ENCODE measurements at places on chromosomes 5 and 9. TPM values are rescaled to one million over a fixed set of nuclear protein-coding genes. Genes with fewer than 3 reads are reported as not detected.

GRCh38 chr5:11903614-11904264 is 507 bp downstream of the CTNND2 start:
- H3K4me1 ChIP-seq: no peaks in the 10 kb centered on the region
- H3K27me3 ChIP-seq: peaks cover 39% of the 10 kb centered on the region
- no peak overlapping the region for H3K27ac ChIP-seq

- H3K4me3 ChIP-seq: peak overlapping the region; percentile 99
- peaks cover 39% of the 10 kb centered on the region for H3K4me1 ChIP-seq
- no peak for DNase-seq
- peaks cover 4% of the 10 kb centered on the region for H3K27me3 ChIP-seq
- H3K36me3 ChIP-seq: no peaks in the 10 kb centered on the region
- H3K27ac ChIP-seq: peak overlapping the region; percentile 94
These were observed 784 bp upstream of the MSANTD3 start for GRCh38 chr9:100426189-100426529.

DNA sequence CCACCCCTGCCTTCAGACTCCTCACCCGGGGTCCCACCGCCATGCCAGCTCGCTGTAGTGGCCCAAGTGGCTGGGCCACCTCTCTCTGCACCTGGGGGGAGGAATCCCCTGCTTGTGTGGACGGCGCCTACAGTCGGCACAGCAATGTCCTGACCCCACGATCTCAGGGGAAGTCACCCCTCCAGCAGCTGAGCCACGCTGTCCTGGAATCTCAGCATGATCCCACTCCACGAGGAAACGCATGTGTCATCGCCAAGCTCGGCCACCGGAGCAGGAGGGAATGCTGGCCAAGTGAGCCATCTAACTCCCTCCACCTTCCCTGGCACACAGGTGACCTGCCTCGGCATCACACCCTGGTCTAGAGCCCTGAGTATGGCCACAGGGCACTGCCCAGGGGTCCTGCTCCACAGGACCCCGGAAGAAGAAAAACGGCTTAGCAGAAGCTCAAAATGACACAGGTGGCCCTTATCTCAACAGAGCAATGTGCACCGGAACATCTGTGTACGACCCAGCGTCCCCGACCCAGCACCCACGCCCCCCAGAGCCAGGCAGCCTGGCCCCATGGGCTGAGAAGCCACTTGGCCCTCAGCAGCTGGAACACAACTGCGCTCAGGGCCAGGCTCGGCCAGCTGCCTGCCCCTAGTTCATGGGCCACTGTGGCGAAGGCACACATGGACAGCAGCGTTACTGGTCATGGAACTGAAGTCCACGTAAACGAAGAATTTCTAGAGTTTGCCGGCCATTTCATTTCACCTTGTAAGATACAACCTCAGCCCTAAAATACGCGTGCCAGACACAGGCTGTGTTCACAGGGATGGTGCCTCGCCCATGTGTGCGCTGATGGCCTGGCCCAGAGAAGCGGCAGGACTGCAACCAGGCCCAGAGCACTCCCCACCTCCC is 23.4 kb upstream of the CAMSAP1 start:
- peaks cover 40% of the 10 kb centered on the region for H3K36me3 ChIP-seq
- H3K4me3 ChIP-seq: no peak overlapping the region
- no peaks in the 10 kb centered on the region for H3K4me1 ChIP-seq
- H3K27me3 ChIP-seq: no peaks in the 10 kb centered on the region
- no peak overlapping the region for H3K27ac ChIP-seq

DNA sequence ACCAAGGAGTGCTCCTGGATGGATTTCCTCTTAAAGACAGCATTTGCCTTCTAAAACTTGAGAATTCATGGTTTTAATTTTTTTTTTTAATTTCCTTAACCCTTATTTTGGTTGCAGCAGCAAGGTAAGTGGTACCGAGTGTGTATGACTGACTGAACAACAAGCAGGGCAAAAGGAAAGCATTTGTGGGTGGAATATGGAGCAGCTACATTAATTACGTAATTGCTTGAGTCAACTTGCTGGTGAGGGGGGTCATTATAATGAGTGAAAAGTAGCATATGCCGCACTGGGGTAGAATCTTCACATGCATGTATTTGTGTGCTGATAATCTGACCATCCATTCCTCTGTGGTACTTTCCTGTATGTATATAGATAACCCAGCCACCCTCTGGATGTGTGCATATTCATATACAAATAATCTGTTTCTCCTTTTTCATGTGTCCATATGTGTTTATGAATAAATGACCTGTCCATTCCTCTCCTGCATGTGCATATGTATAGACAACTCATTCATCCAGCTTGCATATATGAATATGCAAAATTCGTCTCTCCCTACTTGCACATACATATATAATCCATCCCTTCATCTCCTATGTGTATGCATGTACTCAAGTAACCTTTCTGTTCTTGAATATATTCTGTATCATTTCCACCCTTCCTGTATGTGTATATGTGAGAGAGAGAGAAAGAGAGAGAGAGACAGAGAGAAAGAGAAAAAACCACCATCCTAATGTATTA is 147.5 kb upstream of the RUSC2 start:
- peaks cover 4% of the 10 kb centered on the region for H3K4me1 ChIP-seq
- no peaks in the 10 kb centered on the region for H3K36me3 ChIP-seq
- peaks cover 24% of the 10 kb centered on the region for H3K27me3 ChIP-seq
- no peak overlapping the region for H3K27ac ChIP-seq
- DNase-seq: no peak
- no peak overlapping the region for H3K4me3 ChIP-seq

- H3K27ac ChIP-seq: no peak overlapping the region
- no peaks in the 10 kb centered on the region for H3K36me3 ChIP-seq
- no peak for DNase-seq
- H3K4me3 ChIP-seq: no peak overlapping the region
- H3K4me1 ChIP-seq: no peaks in the 10 kb centered on the region
- H3K27me3 ChIP-seq: no peaks in the 10 kb centered on the region
These were observed 55.2 kb upstream of the TUSC1 start for GRCh38 chr9:25733336-25733982.

- no peak for DNase-seq
- no peaks in the 10 kb centered on the region for H3K4me1 ChIP-seq
- H3K27me3 ChIP-seq: no peaks in the 10 kb centered on the region
- no peaks in the 10 kb centered on the region for H3K36me3 ChIP-seq
- H3K4me3 ChIP-seq: no peak overlapping the region
These were observed 299.0 kb downstream of the FBXL7 start for GRCh38 chr5:15799014-15799413.

- peaks cover 23% of the 10 kb centered on the region for H3K36me3 ChIP-seq
- DNase-seq: no peak
- H3K27me3 ChIP-seq: no peaks in the 10 kb centered on the region
- no peak overlapping the region for H3K4me3 ChIP-seq
- no peak overlapping the region for H3K27ac ChIP-seq
- H3K4me1 ChIP-seq: no peaks in the 10 kb centered on the region
These were observed 302.1 kb downstream of the FBXL17 start for GRCh38 chr5:108079753-108080152.

MTREX gene
- total RNA-seq: 69.2 TPM

DNA sequence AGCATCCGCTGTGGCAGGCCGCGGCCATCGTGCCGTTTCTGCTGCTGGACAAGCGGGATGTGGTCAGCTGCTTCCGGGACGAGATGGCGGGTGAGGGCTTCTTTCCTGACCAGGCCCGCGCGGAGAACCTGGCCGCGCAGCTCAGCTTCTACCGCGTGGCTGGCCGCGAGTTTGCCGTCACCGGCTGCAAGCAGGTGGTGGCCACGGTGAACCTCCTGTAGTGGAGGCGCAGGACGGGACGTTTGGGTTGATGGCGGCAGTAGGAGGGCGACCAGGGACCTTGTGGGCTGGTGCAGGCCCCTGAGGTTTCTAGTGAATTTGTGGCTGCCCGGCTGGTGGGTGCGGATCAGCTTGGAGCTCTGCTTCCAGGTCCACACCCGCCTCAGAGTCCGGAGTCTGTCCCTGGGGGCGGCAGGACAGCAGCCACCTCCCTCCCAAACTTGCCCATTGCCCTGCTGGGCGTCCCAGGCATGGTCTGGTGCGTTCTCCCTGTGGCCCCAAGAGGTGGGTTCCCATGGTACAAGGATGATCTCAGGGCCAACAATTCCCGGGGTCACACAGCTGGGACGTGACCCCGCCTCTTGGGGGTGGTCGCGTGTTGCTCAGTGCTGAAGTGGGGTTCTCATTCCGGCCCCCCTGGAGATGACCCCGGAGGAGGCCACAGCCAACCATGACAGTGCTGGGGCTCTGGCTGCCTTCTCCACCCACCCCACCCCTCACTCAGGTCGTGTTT is 2.4 kb downstream of the TOR4A start:
- peaks cover 14% of the 10 kb centered on the region for H3K27me3 ChIP-seq
- H3K4me1 ChIP-seq: peaks cover 11% of the 10 kb centered on the region
- no peak overlapping the region for H3K4me3 ChIP-seq
- DNase-seq: no peak
- no peaks in the 10 kb centered on the region for H3K36me3 ChIP-seq

- peaks cover 19% of the 10 kb centered on the region for H3K4me1 ChIP-seq
- no peaks in the 10 kb centered on the region for H3K36me3 ChIP-seq
- DNase-seq: no peak
- no peak overlapping the region for H3K27ac ChIP-seq
- H3K27me3 ChIP-seq: peaks cover 61% of the 10 kb centered on the region
These were observed 2.8 kb downstream of the SLC6A3 start for GRCh38 chr5:1442222-1443145.

DNA sequence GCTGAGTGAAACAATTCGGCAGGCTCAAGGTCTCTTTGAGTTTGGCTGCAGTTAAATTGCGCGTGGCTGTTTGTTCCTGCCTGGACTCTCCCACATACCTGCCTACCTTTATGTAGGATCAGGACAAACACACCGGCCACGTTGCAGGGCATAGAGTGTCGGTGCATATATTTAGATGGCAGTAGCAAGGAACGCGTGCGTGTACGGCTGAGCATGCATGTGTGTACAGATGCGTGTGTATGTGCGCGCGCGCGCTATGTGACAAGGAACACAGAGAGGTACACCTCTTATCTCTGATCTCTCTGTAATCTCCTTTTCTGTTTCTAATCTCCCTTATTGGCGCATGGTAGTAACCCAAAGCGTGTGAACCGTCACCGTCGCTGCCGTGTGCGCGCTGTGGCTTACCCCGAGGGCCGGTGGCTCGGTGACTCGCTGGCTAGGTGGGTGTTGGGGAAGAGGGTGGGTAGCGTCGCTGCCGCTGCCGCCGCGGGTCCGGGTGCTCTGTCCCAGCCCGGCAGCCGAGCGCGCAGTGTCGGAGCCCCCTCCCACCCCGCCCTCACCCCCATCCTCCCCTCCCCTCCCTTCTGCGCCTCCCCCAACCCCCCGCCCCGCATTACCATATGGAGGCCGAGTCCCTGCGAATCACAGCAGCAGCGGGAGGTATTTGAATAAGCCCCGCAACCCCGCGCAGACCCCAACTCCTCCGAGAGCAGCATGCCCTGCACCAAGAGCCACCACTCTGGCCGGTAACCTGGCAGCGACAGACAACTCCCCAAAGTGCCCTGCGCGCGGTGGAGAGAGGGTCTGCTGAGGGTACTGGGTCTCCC is 204.8 kb downstream of the MEF2C start:
- peaks cover 97% of the 10 kb centered on the region for H3K27me3 ChIP-seq
- H3K4me3 ChIP-seq: peak overlapping the region; percentile 3
- DNase-seq: no peak
- peaks cover 31% of the 10 kb centered on the region for H3K4me1 ChIP-seq
- H3K36me3 ChIP-seq: peaks cover 12% of the 10 kb centered on the region

All from naive thymus-derived CD8-positive, alpha-beta T cell (primary cell).